ENCODE measurements at places on chromosomes 16 and 17.

GRCh38 chr16:83840060-83840617 lies 32.4 kb downstream of the HSBP1 start:
- DNase-seq: no peak

- DNase-seq: no peak
Measured at GRCh38 chr17:36928471-36929345, 8.6 kb upstream of the LHX1 start.

DNA sequence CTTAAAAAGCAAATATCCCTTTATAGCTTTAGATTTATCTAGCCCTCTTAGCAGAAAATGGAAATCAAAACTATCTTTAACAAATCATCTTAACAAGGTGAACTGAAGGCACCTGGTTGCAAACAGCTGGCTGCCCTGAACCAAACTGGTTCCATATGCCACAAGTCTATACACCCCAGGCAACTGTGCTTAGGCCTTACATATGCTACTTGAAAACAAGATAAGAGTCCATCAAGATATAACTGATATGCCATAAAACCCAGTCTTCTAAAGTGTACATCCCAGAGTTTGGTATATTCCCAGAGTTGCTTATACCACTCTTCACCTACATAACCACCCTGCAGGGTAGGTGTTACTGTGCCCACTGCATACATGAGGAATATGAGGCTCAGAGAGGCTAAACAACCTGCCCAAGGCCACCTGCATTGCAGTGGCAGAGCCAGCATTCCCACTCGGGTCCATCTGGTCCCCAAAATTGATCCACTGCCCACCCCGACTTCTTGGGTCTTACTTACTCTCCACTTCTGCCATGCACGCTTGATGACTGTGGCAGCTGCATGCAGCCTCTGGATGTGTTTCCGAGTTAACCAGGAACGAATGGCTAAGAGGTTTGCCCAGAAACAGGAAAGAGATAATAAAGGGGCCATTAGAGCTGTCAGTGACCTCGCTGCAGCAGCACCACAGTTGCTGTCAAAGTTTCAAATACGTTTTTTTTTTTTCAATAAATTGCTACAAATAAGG lies 12.2 kb downstream of the ZNHIT3 start:
- DNase-seq: no peak

DNA sequence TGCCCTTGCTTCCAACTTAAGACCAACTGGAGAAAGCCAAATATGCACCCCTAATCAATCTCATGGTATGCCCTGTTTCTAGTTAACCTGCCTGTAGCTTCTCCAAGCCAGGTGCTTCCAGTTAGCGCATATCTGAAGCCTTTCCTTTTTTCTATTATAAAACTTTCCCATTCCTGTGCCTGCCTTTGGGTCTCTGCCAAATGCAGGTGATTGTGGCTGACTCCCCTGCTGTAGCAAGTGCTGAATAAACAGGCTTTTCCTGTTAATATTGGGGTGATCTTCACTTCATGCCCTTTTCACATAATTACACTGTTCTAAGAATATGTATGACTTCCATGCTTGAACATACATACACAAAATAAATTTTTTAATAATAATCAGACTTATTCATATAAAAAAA lies 207.4 kb downstream of the TANC2 start:
- DNase-seq: no peak

DNA sequence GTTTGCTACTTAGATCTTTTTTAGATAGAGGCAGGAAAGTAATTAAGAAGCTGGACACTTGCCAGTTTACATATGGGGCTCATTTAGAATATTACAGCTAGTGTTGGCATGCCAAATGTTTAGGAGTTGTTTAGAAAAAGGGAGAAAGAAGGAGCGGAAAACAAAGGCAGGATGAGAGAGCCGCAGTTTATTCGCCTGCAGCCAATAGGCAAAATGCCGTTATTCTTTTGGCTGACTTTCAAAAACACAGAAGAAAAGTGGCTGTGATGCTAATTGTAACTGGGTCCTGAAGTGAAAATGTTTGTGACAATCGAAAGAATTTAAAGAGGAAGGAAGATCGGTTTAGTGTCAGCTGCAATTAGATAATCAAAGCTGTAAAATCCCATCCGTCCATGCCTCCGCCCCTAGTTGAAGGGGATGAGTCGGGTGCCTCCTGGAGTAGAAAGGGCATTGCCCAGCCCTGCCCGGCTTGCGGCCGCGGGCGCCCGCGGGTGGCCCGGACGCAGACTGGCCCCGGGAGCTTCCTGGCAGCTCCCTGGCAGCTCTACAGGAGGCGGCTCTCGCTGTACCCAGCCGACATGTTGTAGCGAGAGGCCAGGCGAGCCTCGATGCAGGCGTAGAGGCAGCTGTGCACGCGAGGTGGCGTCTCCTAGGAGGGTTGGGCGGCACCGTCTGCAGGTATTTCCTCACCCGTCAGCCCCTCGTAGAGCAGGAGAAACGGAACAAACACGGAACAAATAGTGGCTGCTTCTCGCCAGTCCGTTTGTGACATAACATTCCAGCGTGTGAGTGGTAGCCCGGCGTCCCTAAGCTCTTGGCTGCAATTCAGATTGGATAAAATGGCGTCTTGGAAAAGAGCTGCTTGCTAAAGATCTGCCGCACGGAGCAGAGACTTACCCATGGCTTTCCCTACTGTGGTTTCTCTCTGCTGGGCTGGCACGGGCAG lies 82.2 kb downstream of the TNRC6C start:
- DNase-seq: peak; percentile 18

- DNase-seq: no peak
Measured at GRCh38 chr16:65445313-65446260, 323.7 kb upstream of the CDH11 start.

DNA sequence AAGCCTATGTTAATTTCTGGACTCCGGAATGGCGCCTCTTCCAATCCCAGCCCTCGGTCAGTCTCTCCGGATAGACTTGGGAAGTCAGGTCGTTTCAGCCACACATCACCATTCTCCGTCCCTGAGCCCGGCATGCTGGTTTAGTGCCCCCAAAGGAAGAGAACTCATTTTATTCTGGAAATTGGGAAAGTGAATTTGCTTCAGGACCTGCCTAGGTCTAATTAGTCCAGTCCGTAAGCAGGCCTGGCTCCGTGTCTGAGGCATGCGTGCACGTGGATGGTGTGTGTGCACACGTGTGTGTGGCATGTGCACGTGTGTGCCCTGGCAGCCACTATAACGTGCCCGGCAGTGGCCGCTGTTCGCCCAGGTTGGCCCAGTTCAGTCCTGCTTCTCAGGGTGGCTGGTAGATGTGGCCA lies 77.4 kb downstream of the RPA1 start:
- no peak for DNase-seq

- no peak for DNase-seq
Measured at GRCh38 chr17:73795730-73796129, 151.5 kb upstream of the SDK2 start.

DNA sequence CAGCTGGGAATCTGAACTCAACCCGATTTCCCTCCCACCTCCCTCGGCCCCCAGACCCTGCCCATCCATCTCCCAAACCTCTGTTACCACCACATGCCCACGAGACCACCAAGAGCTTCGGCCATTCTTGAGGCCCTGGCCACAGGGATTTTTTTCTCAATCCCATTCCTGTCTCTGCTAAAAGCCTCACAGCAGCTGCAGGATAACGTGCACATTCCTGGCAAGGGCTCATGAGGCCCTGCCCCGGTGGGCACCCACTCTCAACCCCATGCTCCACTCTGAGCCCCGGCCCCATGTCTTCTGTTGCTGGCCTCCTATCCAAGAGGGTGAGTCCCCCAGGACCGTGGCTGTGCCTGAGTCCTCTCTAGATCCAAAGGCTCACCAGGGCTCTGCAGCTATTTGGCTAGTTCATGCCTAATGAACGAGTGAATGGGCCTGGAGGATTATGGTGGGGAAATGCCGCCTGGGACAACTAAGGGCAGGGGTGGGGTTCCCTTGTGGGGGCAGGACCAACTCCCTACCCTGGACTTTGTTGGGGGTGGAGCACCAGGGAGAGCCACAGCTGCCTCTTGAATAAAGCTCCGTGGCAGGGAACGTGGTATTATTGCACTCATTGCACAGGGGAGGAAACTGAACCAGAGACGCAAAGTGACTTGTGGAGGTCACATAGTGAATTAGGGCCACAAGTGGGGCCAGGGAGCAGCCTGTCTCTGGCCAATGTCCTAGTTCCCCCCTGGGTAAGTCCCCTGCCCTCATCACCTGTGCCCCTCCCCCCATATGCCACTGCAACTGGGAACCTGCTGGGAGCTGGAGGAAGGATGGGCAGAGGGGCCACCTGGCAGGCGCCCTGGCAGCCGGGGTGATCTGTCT lies 113.8 kb upstream of the SMURF2 start:
- no peak for DNase-seq

- no peak for DNase-seq
Measured at GRCh38 chr17:64728041-64728695, 66.1 kb upstream of the SMURF2 start.

DNA sequence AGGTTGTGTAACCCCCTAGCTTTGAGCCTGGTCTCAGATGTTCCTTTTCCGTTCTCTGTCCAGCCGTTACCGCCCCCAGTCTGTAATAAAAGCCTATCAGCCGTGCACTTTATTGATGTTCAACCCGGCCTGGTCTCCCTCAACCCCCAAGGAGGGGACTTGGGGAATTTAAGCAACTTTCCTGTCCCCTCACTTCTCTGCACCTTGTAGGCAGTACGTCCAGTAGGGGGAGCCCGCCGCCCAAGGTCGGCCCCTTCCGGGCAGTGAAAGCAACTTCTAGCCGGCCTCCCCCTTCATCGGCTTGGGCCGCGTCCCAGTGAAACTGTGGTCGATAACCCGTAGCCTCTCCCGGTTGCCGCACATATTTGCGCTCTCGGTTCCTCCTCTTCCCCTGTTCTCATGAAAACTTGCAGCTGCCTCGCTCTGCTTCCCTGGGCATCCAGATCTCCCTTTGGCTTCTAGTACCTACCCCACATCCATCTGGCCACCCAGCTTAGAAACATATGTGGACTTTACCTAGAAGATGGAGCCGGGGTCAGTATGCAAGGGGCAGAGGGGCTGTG lies 7.9 kb downstream of the PNPO start:
- DNase-seq: peak; percentile 89

Data from activated CD4-positive, alpha-beta T cell treated with anti-CD3 and anti-CD28 coated beads, Interleukin-2, amount 50 U/mL, for 48 hours (primary cell).